ENCODE measurements at places on chromosomes 3 and 15.

DNA sequence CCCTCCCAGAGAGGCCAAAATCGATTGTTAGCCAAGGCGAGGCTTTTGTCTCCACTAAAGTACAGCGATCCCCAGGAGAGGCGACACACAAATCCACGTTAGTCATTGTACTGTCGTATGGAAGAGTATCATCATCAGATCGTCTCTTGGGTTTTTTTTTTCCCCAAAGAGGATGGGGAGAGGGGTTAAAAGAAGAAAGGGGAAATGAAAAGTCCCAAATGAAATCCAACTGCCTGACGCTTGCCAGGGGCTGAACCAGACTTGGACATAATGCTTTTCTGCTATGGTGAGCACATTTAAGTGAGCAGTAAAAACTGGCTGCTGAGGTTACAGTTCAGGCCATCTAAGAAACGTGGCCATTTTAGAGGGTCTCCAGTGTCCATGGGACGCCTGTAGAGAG, 37.9 kb upstream of the CTSH start:
- no peak for DNase-seq

DNA sequence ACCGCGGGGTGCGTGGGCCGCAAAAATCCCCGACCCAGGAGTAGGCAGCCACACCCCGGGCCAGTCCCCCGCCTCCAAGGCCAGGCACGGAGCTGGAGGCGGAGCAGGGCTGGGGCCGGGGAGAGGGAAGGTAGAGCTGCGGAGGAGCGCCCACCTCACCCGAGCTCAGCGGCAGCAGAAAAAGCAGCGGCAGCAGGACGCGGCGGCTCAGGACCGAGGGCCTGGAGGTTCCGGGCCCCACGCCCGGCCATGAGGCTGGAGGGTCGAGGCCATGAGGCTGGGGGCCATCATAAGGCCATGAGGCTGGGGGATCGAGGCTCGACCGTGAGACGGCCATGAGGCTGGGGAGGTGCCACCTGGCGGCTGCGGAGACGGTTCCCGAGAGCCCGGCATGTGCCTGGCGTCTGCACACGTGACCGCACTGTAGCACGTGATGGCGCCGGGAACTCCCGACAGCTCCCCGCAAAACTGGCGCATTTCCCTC, 32.9 kb upstream of the PRSS50 start:
- DNase-seq: no peak

DNA sequence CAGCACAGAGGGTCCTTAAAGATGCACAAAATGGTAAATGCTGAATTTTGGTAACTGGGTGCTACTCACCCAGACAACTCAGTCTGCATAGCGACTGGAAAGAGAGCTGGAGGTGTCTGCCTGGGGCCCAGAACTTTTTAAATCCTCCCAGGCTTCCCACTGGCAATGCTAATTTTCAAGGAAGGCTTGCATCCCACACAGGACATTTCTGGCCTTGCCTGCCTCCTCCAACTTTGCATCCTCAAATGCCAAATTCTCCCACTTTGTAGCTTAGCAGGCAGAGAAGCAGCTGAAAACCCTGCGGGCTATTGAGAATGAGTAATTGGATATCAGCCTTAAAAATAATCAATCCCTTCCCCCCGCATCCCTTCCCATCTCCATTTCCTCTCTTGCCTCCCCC, 656.6 kb upstream of the ADAMTS9 start:
- no peak for DNase-seq

DNA sequence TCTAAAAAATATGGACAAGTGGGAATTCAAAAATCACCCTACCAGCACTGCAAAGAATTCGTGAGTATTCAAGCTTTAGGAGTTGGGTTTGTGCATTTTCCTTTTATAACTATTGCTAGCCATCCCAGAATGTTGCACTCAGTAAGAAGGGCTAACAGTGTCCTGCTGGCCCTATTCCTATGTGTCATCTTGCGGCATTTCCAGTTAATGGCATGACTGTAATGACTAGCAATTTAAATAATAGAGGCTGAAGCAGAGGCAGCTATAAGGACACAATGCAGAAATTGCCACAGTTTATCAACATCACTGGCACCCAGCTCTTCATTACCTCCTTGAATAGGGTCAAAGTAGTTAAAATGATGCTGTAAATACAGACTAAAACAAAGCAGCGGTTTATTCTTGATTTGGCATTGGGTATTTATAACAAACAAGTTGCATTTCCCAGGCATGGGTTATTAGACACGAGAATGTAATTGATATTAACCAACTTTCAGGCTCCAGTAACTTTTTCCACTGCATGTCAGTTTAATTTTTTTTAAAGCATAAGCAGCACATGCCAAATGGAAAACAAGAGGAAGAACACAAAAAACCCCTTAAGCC, 177.6 kb downstream of the FHIT start:
- DNase-seq: no peak

Measured in A549 (cell line).